ENCODE measurements at places on chromosomes 1 and 21.

- no peak for DNase-seq
These were observed 9.5 kb upstream of the PIGR start for GRCh38 chr1:206955476-206956451.

GRCh38 chr1:185479796-185480195 is 162.8 kb upstream of the IVNS1ABP start:
- DNase-seq = no peak

DNA sequence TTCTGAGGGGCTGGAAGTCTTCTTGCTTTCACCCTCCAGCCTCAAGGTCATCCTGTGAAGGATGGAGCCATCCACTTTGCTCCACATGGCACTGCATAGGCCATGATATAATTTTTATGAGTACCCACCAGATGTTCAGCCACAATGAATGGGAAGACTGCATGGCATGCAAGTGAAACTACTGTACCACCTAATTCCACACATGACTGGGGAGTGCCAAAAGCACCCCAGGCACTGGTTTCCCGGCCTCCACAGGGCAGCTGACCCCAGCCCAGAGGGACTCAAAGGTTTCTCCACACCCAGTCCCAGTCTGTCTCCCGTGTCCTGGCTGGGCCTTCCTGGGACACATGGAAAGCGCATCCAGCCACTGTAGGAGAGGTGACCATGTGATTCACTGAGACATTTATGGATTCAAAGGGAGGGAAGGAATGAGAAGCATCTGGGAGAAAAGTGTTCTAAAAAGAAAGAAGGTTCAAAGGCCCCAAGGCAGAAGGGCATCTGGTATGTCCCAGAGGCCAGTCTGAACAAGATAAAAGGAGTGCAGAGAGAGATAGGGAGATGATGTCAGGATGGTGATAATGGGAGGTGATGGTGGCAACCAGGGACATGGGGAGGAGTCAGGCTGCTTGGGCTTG is 12.1 kb downstream of the RHOU start:
- no peak for DNase-seq

DNA sequence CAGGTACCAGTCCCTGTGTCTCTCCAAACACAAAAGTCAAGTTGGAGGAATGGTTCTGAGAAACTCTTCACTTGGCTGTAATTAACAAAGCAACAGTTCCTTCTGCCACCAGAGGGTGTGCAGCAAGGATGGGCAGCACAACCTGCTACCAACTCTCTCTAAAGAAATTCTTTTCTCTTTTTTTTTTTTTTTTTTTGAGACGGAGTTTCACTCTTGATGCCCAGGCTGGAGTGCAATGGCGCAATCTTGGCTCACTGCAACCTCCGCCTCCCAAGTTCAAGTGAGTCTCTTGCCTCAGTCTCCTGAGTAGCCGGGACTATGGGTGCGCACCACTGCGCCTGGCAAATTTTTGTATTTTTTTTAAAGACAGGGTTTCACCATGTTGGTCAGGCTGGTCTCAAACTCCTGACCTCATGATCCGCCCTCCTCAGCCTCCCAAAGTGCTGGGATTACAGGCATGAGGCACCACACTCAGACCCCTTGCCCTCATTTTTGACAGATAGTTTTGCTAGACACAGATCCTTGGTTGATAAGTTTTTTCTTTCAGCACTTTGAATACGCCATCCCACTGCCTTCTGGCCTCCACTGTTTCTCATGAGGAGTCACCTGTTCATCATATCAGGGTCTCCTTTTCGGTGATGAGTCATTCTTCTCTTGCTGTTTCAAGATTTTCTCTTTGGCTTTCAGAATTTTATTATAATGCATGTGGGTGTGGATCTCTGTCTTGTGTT is 12.1 kb upstream of the DEGS1 start:
- DNase-seq = no peak

- no peak for DNase-seq
These were observed 660 bp downstream of the GCLM start for GRCh38 chr1:93908394-93909145.

GRCh38 chr1:246304484-246305259 is 202.4 kb downstream of the SMYD3 start:
- no peak for DNase-seq

DNA sequence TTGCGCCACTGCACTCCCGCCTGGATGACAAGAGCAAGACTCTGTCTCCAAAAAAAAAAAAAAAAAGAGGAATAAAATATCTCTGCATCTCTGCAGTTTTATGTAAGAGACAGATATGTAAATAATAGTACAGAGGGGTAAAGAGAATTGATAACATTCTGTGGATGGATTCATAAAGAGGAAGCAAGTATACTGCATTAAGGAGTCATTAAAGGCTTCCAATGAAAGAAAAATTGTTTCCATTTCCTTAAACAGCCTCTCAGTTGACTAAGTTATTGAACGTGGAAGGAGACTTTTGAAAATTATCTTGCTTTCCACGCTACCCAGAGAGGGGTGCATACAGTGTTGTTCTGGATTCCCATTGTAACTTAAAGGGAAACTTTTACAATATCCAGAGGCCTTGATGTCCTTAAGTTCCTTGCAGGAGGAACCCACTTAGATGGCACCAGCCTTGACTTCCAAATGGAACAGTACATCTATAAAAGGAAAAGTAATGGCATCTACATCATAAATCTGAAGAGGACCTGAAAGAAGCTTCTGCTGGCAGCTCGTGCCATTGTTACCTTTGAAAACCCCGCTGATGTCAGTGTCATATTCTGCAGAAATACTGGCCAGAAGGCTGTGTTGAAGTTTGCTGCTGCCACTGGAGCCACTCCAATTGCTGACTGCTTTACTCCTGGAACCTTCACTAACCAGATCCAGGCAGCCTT is 13.8 kb downstream of the CEP350 start:
- DNase-seq = no peak

GRCh38 chr1:100969327-100969726 is 56.3 kb downstream of the DPH5 start:
- no peak for DNase-seq

Measured in GF-D8 (cell line).